Muscle of back (tissue), 13 donors: ENCODE measurements at places on chromosomes 7 and 10. TPM values are rescaled to one million over a fixed set of nuclear protein-coding genes. Genes with fewer than 3 reads are reported as not detected.
A peak's percentile ranks its signal among the peaks of the same experiment; 100 is the strongest.

- DNase-seq: no peak
These were observed 27.9 kb downstream of the OGDH start for GRCh38 chr7:44634187-44634838.

DNA sequence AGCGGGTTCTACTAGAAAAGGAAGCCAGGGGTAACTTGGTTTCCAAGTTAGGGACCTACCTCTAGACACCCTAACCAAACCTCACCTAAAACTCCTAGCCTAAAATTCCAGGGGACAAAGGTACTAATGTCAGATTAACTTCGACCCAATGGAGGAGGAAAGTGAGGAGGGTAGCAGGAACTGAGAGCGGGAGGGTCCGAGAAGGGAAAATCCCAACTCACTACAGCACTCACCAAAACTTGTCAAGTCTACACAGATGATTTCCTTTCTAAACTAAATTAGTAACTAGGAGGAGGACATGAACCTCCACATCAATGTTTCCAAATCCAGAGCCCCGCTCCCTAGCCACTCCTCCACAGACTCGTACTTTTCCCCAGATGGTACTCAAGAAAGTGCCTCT lies 22.6 kb downstream of the CHCHD3 start:
- no peak for DNase-seq

DNA sequence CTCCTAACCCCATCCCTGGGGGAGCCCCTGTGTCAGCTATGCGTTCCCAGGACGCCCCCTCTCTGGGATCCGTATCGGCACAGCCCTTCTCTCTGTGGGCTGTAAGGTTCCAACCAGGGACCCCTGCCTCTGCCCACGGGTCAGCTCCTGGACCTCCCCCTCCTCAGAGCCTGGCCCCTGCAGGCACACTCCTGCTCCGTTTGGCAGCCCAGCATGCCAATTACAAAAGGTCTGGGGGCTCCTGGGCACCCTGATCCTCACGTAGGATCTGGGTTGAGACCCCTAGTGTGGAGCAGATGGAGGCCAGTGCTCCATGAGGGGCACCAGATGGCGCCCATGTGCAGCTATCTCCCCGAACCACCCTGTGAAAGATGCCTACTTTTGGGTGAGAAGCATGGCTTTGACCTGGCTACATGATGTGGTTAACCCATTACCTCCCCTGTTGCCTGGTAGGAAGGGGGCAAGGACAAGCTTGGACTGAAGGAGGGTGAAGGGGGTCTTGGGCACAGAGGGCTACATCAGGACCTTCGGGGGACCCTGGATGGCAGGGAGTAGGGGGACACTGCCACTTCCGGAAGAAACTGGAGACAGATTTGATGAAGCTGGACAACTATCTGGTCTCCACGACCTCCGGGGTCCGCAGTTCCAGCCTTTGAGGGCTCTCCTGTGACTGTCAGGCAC lies 9.0 kb downstream of the TACR2 start:
- DNase-seq: no peak

DNA sequence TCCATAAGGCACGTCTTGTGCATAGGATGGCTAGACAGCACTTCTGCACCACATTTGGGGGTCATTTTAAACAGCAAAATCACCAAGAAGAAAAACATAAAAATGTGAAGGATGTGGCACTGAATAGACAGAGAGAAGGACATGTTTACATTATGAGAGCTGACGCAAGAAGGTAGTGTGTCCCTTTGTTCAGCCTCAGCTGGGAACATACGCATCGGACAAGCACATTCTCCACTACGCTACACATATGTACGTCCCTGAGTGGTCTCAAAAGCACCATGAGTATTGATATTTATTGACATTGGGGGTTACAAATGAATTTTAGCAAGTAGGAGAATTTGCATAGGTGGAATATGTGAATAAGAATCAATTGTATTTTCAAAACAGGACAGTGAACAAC lies 20.2 kb downstream of the DDC start:
- no peak for DNase-seq

DNA sequence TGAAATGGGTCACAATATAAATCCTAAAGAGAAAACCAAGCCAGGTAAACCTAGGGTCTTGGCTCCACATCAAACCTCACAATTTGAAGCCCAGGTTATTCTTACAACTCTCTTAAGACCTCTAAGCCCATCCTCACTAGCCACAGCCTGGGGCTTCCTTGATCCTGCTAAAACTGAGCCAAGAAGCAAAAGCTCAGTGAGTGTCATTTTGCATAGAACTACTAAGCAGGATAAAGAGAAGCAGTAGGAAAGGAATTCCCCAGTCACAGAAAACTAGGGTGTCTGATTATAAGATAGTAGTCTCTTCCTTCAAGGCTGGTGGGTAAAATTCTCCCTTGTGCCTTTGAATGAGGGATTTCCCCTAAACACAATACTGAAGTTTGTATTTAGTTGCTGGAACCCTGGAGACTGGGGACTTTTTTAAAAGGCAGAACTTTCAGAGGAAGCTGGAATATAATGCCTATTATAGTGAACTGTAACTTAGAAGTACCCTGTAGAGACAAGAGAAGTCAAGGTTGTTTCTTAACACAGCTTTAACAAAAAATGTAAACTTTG lies 196.6 kb upstream of the KIAA1217 start:
- DNase-seq: no peak

DNA sequence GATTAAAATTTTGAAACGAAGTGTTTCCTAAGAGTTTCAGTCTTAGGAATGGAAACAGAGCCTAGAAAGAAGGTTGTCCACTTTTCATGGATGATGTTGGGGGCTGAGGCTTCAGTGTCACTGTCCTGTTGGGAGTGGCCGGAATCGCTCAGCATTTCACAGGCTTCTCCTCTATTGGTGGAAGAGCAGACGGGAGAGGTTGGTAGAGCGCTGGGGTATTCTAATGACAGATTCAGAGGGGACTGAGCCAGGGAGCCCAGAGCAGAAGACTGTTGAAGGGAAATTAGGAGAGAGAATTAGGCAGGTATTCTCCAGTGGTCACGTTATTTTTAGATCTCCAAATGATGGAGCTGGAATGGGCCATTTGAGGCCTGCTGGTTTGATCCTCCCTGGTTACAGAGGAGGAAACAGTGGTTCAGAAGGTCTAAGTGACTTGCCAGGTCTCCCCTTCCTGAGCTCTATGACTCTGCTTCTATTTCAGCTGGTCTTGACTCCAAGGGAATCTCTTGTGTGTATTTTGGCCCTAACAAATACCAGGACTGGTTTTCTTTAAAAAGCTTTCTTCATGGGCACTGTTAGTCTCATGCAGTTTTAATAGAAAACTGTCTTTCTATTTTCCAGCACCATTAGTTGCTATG lies 35.7 kb upstream of the EEPD1 start:
- DNase-seq: no peak

GRCh38 chr10:51862149-51862548 lies 162.8 kb upstream of the CSTF2T start:
- no peak for DNase-seq

GRCh38 chr10:127298381-127298780 lies 102.0 kb upstream of the INSYN2A start:
- DNase-seq: no peak

- DNase-seq: no peak
These were observed 12.7 kb downstream of the MMP21 start for GRCh38 chr10:125762692-125763648.

- peak; percentile 44 for DNase-seq
These were observed 5.7 kb upstream of the GOT1 start for GRCh38 chr10:99435986-99436638.

DNA sequence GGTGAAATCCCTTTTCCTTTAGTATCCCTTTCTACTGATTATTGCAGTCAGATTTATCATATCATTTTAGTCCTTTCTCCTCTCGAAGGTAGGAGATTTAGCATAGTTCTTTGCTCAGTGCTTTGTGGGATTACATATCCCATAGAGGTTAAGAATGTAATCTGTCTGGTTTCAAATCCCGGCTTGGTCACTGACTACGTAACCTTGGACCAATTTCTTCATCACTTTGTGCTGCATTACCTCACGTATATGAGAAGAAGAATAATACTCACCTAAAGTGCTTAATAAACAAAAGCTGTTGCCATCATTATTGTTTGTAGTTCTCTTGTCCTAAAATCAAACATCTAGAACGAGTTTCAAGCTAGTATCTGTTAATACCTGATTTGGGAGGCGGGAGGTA lies 74.0 kb downstream of the KMT2E start:
- DNase-seq: no peak

DNA sequence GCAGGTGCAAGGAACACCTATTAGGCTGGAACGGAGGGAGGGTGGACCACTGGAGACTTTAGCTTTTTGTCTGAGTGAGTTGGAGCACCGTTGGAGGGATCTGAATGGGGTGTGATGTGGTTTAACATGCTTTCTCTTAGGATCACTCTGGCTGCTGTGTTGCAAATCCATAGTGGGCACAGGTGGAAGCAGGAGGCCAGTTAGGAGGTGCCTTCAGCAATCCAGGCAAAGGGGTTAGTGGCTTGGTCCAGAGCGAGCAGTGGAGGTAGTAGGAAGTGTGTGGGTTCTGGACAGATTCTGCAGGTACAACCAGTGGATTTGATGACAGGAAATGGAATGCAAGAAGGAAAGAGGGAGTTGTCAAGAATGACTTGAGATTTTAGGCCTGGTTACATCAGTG lies 95.0 kb downstream of the MMRN2 start:
- DNase-seq: no peak

DNA sequence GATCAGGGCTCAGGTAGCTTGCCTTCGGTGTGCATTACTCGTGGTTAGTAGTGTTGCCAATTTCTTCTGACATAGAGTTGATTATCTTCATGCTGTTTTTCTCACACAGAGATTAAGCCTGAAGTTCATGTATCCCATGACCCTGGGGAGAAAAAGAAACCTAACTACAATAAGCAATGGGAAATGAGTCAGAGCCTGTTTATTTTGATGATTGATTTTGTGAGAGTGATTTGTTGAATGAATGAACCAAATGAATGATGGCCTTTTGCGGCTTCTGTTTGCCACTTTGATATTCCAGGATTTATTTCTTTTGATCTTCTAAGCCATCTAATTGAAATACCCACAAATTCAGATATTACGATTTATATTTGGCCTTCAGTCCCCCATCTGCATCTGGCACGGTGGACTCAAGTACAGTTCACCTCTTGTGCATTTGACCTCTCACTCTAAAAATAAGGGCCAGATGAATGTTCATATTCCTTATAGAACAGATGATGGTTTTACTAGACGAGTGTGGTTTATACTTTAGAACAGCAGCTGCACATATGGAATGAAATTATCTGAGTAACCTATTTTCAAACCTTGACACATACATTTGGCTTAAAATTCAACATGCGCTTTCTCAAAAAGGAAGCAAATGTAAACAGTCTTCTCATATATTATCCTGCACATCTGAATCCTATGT lies 110.7 kb downstream of the PLCE1 start:
- peak; percentile 25 for DNase-seq

- peak; percentile 87 for DNase-seq
These were observed 1.2 kb upstream of the MEOX2 start for GRCh38 chr7:15687546-15688278.

DNA sequence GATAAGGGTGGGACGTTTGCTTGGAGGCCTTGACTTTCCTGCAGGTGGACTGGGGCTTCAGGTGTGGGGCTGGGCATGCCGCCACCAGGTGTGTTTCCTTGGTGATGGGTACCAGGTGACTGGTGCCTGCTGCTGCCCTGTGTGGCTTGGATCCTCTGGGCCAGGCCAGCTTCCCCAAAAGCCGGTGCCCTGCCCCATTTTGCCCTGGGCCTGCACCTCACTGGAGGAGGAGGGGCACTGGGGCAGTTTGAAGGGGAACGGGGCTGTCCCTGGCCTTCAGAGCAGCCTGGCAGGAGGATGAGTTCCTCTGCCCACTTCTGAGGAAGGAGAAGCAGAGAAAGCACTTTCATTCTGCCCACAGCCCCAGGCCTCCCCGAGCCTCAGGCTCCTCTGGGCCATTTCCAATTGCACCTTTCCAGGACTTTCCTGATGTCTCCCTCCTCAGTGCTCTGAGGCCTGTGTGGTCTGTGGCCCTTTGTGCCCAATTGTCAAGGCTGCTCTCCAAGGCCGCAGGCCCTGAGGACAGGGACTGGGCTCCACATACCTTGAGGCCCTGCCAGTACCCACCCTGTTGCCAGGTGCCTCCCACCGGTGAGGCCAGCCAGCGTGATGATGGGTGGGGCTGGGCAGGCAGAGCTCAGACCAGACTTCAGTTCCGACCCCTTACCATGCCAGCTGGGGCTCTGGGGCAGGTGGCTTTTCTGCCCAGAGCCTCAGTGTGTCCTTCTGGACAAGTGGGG lies 25.3 kb upstream of the SMARCD3 start:
- no peak for DNase-seq

DNA sequence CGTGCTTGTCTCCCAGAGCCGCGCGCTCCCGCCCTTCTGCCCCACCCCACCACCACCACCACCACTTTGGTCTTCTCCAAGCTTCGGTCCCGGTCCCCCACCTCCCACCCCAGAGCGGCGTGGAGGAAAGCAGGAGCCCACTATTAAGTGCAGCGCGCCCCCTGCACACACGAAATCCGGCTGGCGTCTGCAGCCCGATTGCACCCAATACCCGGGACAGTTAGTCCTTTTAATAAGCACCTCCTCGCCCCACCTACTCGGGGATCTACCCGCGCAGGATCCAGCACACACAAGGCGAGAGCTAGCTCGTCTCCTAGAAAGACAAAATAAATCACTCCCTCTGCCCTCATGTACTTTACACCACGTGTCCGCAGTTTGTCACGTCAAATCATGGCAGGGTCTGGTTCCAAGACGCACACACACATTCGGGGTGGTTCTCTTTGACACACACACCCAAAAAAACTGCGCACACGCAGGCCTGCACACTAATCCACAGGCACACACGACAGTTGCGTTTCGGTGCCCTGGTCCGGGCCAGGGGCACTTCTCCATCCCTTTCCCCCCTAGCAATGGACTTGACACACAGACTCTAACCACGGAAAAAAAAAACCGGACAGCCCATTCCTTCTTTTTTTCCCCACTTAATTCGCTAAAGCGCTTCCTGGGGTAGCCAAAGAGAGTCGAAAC lies 1.6 kb downstream of the SFMBT2 start:
- DNase-seq: no peak

DNA sequence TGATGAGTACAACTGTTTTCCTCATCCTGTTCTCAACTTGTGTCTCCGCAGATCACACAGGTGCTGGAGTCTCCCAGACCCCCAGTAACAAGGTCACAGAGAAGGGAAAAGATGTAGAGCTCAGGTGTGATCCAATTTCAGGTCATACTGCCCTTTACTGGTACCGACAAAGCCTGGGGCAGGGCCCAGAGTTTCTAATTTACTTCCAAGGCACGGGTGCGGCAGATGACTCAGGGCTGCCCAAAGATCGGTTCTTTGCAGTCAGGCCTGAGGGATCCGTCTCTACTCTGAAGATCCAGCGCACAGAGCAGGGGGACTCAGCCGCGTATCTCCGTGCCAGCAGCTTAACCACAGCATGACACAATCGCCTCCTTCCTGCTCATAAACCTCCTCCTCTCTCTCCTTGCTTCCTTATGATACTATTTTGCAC lies 126.7 kb upstream of the PRSS58 start:
- DNase-seq: no peak

POM121C gene
- polyA plus RNA-seq: 43.4 TPM

H2AZ2 gene
- 132 TPM for polyA plus RNA-seq

TUBAL3 gene
- polyA plus RNA-seq: 0.24 TPM

HMX3 gene
- not detected for polyA plus RNA-seq

ANK3 gene
- 103 TPM for polyA plus RNA-seq

ZNF777 gene
- 8.6 TPM for polyA plus RNA-seq

SEMA3E gene
- polyA plus RNA-seq: 6.9 TPM

AOC1 gene
- 0.78 TPM for polyA plus RNA-seq

C10orf62 gene
- not detected for polyA plus RNA-seq
